ENCODE measurements at places on chromosomes 1 and 21.

- no peak for DNase-seq
Observed at GRCh38 chr1:2258122-2258681, 30.1 kb downstream of the SKI start.

- DNase-seq, result no peak
Observed at GRCh38 chr1:9416506-9416905, 122.8 kb upstream of the SLC25A33 start.

- DNase-seq, result no peak
Observed at GRCh38 chr1:65232461-65232990, 76.8 kb upstream of the DNAJC6 start.

- no peak for DNase-seq
Observed at GRCh38 chr1:119556423-119556822, 49.4 kb downstream of the HSD3B1 start.

- no peak for DNase-seq
Observed at GRCh38 chr1:116476321-116476720, 94.5 kb downstream of the CD58 start.

- DNase-seq, result no peak
Observed at GRCh38 chr1:172898866-172899265, 151.9 kb downstream of the TNFSF18 start.

- no peak for DNase-seq
Observed at GRCh38 chr1:79848316-79848715, 841.8 kb upstream of the ADGRL4 start.

GRCh38 chr1:26856181-26856580 lies 6.8 kb upstream of the SFN start:
- DNase-seq, result no peak

DNA sequence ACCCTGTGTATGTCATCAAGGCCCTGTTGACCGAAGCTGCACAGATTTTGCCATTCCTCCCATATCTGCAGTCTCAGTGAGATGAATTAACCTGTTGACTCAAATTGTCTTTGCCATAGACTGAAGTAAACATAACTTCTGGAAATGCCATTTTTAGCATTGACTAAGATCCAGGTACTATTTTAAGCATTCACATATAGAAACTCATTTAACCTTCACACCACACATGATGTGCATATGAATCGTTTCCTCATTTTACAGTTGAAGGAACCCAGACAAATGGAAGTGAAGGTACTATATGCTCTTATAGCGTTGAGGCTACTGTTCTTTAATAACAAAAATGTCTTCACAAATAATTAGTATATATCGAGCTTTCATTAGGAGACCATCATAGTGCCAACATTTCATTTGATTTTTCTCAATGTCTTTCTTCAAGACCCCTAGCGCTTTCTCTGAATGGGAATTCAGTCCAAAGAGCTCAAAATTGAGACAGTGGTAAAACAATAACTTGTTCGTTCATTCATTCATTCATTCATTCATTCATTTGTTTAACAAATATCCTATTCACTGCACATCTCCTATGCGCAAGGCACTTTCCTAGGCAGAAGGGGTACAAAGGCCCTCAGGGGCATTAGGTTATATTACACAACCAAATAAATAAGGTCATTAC lies 444.7 kb downstream of the ADGRL2 start:
- DNase-seq, result no peak

DNA sequence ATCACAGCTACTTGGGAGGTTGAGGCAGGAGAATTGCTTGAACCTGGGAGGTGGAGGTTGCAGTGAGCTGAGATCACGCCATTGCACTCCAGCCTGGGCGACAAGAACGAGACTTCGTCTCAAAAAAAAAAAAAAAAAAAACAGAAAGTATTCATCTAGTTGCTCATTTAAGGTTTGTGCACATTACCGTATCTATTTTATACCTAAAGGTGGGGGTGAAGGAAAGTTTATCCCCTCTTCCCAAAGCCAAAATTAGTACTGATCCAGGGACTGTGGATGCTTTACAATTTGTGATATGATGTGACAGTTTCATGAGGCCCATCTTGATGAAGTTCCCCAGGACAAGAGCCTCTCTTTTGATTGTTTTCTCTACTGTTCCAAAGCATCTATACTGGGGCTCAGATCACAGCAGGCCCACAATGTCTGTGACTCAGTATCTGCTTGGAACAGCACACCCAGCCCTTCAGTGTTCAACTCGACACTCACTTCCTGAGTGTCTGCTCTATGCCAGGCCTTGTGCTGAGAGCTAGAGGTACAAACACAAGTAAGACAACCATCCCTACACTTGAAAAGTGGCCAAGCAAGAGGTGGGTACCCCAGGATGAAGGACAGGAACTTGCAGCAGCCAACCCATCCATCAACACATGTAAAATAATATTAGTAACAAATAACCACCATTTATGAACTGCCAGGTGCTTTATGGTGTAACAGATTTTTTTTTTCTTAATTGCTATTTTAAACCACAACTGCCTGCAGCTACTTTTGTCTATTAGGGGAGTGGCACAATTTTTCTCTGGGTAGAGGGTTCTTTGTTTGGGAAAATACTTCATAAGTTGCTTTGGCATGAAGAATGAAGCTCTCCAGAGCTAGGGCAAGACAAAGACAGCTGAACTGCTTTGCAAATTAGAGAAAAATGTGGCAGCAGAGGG lies 29.0 kb upstream of the KHDRBS1 start:
- DNase-seq, result no peak

DNA sequence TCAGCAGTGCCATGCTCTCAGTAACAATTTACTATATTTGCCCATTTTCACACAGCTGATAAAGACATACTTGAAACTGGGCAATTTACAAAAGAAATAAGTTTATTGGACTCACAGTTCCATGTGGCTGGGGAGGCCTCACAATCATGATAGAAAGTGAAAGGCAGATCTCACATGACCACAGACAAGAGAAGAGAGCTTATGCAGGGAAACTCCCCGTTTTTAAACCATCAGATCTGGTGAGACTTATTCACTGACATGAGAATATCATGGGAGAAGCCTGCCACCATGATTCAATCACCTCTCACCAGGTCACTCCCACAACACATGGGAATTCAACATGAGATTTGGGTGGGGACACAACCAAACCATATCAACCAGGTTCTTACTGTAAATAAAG lies 112.1 kb upstream of the C1orf87 start:
- no peak for DNase-seq

- DNase-seq, result no peak
Observed at GRCh38 chr1:117008656-117009055, 7.1 kb downstream of the CD101 start.

DNA sequence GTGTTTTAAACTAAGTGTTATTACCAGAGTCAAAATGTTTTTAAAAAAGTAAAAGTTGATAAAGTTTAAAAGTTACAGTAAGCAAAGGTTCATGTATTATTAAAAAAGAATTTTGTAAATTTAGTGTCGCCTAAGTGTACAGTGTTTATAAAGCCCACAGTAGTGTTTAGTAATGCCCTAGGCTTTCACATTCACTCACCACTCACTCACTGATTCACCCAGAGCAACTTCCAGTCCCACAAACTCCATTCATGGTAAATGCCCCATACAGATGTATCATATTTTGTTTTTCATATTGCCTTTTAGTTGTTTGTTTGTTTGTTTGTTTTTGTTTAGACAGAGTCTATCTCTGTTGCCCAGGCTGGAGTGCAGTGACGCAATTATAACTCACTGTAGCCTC lies 353.8 kb upstream of the PTBP2 start:
- no peak for DNase-seq

DNA sequence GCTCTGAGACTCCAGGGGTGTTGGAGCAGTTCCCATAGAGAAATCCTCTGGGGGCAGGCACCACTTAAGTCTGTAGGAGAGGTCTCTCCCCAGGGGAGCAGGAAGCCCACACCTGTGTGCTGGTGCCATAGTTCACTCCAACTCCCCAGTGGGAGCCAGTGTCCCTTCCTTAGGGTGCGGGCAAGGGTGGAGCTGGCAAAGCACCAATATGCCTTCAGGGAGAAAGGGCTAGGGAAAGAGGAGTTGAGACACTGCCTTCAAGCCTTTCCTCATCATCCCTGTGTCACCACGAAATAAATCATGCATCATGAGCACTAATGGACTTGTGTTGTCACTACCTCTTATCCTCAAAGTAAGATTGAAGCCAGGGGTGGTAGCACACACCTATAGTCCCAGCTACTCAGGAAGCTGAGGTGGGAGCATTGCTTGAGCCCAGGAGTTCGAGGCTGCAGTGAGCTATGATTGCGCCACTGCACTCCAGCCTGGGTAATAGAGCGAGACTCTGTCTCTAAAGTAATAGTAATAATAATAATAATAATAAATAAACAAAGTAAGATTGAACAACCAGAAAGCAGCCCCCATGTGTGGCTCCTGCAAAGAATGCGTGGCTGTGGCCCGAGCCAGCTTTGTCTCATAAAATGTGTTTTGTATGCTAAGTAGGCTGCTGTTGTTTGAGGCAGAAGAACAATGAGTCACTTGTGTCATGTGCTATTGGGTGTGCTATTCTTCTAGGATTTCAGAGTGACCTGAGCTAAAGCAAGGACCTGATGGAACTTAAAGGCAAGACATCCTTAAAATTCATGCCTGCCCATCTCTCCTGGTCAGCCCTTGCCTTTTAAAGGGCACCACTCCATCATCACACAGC lies 6.7 kb upstream of the TIE1 start:
- peak; percentile 30 for DNase-seq

DNA sequence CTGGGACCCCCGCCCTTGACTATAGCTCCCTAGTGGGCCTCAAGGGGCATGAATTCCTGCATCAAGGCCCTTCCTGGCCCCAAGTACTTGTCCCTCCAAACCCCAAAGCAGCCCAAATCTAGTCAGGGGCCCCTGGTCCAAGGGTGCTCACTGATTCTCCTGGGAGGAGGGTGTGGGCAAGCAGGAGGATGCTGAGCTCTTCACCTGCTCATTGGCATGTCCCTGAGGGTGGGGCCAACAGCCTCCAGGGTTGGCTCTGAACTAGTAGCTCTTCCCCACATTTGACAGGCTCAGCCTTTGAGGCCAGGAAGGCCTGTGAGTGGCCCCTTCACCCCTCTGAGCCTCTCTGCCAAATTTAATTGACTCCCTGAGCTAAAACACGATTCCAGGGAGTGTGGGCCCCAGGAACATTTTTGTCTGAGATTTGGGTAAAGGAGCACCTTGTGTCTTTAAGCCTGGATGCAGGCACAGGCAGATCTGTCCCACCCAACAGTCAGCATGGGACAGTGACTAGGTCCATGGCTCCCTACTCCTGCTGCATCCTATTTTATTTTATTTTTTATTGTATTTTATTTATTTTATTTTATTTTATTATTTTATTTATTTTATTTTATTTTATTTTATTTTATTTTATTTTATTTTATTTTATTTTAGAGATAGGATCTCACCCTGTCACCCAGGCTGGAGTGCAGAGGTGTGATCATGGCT lies 11.0 kb upstream of the WNT9A start:
- no peak for DNase-seq

DNA sequence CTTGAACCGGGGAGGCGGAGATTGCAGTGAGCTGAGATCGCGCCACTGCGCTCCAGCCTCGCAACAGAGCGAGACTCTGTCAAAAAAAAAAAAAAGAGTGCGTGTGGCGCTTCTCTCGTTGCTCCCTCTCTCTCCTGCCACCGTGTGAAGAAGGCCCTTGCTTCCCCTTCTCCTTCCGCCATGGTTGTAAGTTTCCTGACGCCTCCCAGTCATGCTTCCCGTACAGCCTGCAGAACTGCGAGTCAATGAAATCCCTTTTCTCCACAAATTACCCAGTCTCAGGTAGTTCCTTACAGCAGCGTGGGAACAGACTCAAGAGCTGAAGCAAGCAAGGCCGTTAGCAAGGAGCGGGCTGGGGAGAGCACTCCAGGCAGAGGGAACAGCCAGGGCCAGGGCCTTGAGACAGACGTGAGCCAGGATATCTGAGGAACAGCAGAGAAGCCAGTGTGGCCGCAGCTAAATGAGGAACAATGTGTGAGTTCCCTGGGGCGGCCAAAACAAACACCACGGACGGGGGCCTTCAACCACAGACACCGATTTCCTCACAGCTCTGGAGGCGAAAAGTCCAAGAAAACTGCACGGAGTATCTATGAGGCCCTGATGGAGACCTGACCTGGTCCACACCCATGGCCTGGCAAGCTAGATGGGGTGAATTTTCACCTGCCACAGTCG lies 54.2 kb upstream of the ETS2 start:
- DNase-seq, result no peak

- DNase-seq, result no peak
Observed at GRCh38 chr1:62800825-62801306, 16.9 kb downstream of the ATG4C start.

GRCh38 chr1:51628715-51629590 lies 12.1 kb downstream of the OSBPL9 start:
- no peak for DNase-seq

- peak; percentile 70 for DNase-seq
Observed at GRCh38 chr21:38219049-38219628, 37.7 kb upstream of the KCNJ15 start.

- no peak for DNase-seq
Observed at GRCh38 chr1:199978408-199978940, 49.0 kb upstream of the NR5A2 start.

- DNase-seq, result no peak
Observed at GRCh38 chr1:5198328-5198727, 543.9 kb downstream of the AJAP1 start.

- DNase-seq, result no peak
Observed at GRCh38 chr1:183812128-183812527, 7.2 kb downstream of the RGL1 start.

GRCh38 chr1:68016381-68016780 lies 34.0 kb downstream of the DIRAS3 start:
- no peak for DNase-seq

GRCh38 chr1:4762146-4762545 lies 107.7 kb downstream of the AJAP1 start:
- no peak for DNase-seq

- no peak for DNase-seq
Observed at GRCh38 chr1:243447844-243448243, 192.0 kb downstream of the SDCCAG8 start.

DNA sequence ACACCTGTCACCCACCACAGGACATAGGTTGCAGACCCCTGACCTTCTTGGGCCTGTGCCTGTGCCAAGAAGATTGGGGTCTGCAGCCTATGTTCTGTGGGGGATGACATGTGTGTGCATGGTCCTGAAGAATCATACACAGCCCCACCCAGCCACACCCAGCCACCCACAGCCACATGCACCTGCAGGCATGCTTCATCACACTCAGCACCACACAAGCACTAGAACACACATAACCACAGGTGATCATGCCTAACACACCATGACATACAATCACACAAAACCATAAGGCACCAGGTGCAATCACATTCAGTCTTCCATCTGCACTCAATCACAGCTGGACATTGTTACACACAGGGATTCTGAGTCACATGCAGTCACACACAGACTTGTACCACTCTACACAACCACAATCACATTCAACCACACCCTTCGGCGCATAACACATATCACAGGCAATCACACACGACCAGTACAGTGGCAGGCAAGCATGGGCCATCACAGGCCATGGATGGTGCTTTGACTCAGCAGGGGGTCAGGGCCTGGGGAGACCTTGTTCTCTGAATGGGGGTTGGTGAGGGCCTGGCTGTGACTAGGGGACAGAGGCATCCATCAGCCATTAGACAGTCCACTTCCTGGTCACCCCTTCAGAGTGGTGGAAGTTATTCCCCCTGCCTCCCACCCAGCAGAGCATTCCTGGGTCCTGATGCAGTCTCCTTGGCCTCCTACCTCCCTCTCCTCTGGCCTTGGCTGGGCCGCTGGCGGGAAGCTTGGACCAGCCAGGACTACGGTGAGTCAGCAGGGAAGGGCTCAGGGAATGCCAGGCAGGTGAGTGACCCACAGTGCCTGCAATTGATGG lies 44.3 kb upstream of the EPS8L3 start:
- DNase-seq, result no peak

- DNase-seq, result no peak
Observed at GRCh38 chr1:167369175-167369574, 148.5 kb downstream of the POU2F1 start.

- DNase-seq, result no peak
Observed at GRCh38 chr1:26289158-26290059, 9.5 kb downstream of the SH3BGRL3 start.

All from HFF-Myc (cell line).